ENCODE measurements at places on chromosomes 12 and 14. TPM values are rescaled to one million over a fixed set of nuclear protein-coding genes. Genes with fewer than 3 reads are reported as not detected.
A peak's percentile ranks its signal among the peaks of the same experiment; 100 is the strongest.

DNA sequence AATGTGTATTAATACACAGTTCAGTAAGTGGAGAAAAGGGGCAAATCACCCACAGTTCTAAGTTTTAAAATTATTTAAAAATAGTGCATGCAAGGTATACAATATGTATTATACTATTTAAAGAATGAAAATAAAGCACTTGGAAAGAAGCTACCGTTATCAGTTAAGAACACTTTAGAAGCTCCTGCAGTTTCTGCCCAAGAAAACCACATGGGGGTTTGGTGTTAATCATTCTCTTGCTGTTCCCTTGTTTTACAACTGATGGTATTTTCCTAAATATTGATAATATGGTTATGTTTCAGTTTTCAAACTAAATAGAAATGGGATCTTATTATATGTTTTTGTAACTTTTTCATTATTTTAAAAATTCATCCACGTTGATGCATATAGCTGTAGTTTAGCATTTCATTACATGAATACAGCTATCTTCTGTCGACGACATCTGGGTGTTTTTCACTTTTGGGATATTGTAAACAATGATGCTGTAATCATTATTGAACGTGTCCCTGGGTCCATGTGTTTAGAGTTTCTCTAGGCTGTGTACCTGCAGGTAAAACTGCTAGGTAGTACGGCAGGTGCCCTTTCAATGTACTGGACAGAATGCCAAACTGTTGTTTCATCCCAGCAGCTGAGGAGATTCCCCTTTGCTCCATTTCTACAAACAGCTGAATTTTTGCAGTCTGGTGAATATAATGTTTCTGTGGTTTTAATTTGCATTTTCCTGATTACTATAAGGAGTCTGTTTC, 64.1 kb downstream of the APPL2 start:
- no peaks in the 10 kb centered on the region for H3K27me3 ChIP-seq
- DNase-seq = no peak
- no peaks in the 10 kb centered on the region for H3K4me1 ChIP-seq
- no peak overlapping the region for H3K27ac ChIP-seq

GRCh38 chr14:60051721-60052221, 40.0 kb upstream of the PCNX4 start:
- H3K4me3 ChIP-seq = no peak overlapping the region
- no peaks in the 10 kb centered on the region for H3K36me3 ChIP-seq
- DNase-seq = no peak
- H3K27ac ChIP-seq = no peak overlapping the region
- H3K4me1 ChIP-seq = no peaks in the 10 kb centered on the region

- H3K4me3 ChIP-seq = no peak overlapping the region
- no peaks in the 10 kb centered on the region for H3K36me3 ChIP-seq
- H3K27me3 ChIP-seq = no peaks in the 10 kb centered on the region
- DNase-seq = no peak
- no peaks in the 10 kb centered on the region for H3K4me1 ChIP-seq
These were observed 11.2 kb upstream of the LRP1-AS start for GRCh38 chr12:57158665-57159064.

- no peak overlapping the region for H3K27ac ChIP-seq
- peak overlapping the region; percentile 80 for H3K4me3 ChIP-seq
- no peaks in the 10 kb centered on the region for H3K36me3 ChIP-seq
- H3K27me3 ChIP-seq = no peaks in the 10 kb centered on the region
- no peaks in the 10 kb centered on the region for H3K4me1 ChIP-seq
- DNase-seq = no peak
These were observed 498 bp downstream of the RACGAP1 start for GRCh38 chr12:50024805-50025186.

GRCh38 chr14:23123419-23123818, 4.4 kb upstream of the CEBPE start:
- no peaks in the 10 kb centered on the region for H3K27me3 ChIP-seq
- H3K4me3 ChIP-seq = no peak overlapping the region

GRCh38 chr12:13839365-13840336, 141.8 kb downstream of the GRIN2B start:
- no peak for DNase-seq
- H3K27ac ChIP-seq = no peak overlapping the region
- no peaks in the 10 kb centered on the region for H3K27me3 ChIP-seq
- H3K4me1 ChIP-seq = no peaks in the 10 kb centered on the region
- H3K4me3 ChIP-seq = no peak overlapping the region
- no peaks in the 10 kb centered on the region for H3K36me3 ChIP-seq

DNA sequence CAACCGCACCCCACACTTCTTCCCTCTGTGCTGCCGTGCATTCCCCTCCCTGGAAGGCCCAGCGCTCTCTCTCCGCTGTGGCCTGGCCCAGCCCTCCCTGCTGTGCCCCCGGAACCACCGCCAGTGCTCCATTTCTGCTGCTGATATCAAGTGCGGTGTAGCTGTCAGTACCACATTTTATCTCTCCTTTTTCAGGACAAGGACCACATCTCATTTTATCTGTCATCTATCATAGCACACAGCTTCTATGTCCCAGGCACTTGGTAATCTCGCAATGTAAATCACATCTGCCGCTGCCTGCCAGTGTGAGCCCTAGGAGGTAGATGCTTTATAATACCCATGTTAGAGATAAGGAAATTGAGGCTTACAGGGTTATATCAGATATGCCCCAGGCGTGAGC, 18.3 kb downstream of the IL31 start:
- no peaks in the 10 kb centered on the region for H3K27me3 ChIP-seq
- no peak overlapping the region for H3K4me3 ChIP-seq
- no peak for DNase-seq
- no peaks in the 10 kb centered on the region for H3K4me1 ChIP-seq

DNA sequence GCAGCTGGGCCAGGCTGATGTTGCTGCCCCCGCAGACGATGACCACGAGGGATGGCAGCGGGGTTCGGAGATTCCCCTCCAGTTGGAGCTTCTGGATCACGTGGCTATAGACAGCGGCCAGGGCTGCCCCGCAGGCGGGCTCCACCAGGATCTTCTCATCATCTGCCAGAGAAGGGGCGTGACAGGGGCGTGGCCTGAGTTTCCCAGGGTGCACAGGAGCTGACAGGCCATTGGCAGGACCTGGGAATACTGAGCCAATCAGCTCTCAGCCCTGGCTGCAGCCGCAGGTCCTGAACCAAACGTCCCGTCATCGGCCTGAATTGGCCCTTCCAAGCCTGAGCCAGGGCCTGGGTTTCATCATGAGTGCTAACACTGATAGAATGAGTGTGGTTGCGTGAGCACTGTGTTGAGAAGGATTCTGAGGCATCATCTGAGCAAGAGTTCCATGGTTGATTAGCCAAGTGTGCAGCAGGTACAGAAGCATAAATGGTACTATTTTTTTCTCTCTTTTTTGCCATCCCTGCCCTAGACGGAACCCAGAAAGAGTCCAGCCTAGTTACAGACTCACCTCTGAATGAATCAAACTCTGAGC, 10.6 kb downstream of the SDS start:
- no peaks in the 10 kb centered on the region for H3K36me3 ChIP-seq
- no peaks in the 10 kb centered on the region for H3K27me3 ChIP-seq
- no peak overlapping the region for H3K27ac ChIP-seq
- no peaks in the 10 kb centered on the region for H3K4me1 ChIP-seq
- peak; percentile 40 for DNase-seq

DNA sequence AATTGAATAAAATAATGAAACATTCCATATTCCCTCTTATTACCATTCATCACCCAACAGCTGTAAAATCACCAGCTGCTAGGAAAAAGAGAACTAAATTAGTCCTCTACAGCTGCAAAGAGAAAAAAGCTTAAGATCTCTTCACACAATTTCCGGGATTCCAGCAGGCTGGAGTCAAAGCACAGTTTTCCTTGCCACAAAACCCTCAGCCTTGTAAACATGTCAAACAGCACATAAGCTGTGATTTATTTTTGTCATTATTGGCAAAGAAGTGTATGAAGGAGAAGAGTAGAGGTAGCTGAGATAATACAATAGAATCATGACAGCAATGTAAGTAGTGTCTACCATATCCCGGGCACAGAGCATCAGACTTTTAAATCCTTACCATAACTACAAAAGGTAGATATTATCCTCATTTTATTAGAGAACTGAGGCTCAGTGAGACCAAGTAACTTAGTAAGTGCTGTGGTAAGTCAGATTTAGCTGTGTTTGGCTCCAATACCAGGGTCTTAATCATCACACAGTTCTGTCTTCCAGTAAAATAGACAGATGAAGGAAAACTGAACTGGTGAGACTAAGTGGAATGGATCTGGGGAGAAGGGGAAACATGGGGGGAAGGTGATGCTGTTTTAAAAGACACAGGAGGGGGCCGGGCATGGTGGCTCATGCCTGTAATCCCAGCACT, 57.3 kb downstream of the NTN4 start:
- no peaks in the 10 kb centered on the region for H3K36me3 ChIP-seq
- H3K4me1 ChIP-seq = peaks cover 9% of the 10 kb centered on the region
- DNase-seq = peak; percentile 32
- H3K27me3 ChIP-seq = no peaks in the 10 kb centered on the region
- H3K4me3 ChIP-seq = no peak overlapping the region

GRCh38 chr12:12327802-12328201, 22.2 kb downstream of the MANSC1 start:
- H3K4me1 ChIP-seq = no peaks in the 10 kb centered on the region
- no peak overlapping the region for H3K4me3 ChIP-seq
- H3K36me3 ChIP-seq = no peaks in the 10 kb centered on the region
- no peak overlapping the region for H3K27ac ChIP-seq
- DNase-seq = no peak

DNA sequence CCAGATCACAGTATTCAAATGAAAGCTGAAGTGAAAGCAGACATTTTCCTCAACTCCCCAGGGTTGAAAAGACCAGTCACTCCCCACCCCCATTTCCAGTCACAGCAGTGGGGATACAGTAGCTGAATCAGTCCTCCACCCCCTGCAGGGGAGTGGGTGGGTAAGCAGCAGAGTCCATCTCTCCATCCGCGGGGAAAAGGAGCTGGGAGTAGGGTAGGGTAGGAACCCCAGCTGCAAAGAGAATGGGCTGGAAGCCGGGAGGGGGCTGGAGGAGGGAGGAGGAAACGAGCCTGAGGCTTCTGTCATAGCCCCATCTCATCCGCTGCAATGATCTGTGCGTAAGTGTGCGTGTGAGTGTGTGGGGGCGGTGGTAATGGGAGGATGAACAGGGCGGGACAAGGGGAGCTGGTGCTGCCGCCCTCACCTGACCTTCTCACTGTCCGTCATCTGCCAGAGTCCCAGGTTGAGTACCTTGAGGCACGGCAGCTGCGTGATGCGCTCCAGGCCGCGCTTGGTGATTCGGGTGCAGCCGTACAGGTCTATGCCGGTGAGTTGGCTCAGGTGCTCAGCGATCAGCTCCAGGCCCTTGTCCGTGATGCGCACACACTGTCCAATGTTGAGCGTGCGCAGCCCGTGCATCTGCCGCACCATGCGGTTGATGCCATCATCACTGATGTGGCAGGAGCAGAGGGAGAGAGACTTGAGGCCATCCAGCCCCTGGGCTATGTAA, 1.8 kb downstream of the FBXL14 start:
- H3K4me1 ChIP-seq = peaks cover 18% of the 10 kb centered on the region
- no peak for DNase-seq

GRCh38 chr12:83185241-83185640, 498.5 kb downstream of the TMTC2 start:
- DNase-seq = no peak
- H3K4me1 ChIP-seq = no peaks in the 10 kb centered on the region
- no peak overlapping the region for H3K27ac ChIP-seq

- H3K27ac ChIP-seq = peak overlapping the region; percentile 75
- peak; percentile 94 for DNase-seq
- no peak overlapping the region for H3K4me3 ChIP-seq
- H3K27me3 ChIP-seq = no peaks in the 10 kb centered on the region
- no peaks in the 10 kb centered on the region for H3K36me3 ChIP-seq
These were observed 7.3 kb downstream of the SPRYD3 start for GRCh38 chr12:53071591-53072551.

DNA sequence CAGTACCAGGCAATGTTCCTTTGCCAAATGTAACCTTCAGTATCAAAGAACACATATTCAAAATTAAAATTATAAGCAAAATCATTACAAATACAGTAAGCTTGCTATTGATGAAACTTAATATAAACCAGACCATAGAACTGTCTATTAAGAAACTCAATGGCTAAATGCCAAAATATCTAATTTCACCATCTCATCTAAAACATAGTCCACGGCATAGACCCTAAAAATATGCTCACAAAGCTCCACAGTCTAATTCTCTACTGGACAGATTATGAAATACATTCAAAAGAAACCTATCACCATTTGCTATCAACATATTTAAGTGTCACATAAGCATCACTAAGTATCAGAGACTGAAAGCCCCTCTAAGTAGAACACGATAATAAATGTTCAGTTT, 25.2 kb downstream of the DUSP16 start:
- no peaks in the 10 kb centered on the region for H3K36me3 ChIP-seq
- H3K27me3 ChIP-seq = no peaks in the 10 kb centered on the region
- DNase-seq = no peak
- H3K27ac ChIP-seq = no peak overlapping the region

GRCh38 chr12:66405395-66405794, 103.1 kb downstream of the HELB start:
- H3K27ac ChIP-seq = no peak overlapping the region
- no peaks in the 10 kb centered on the region for H3K36me3 ChIP-seq
- no peaks in the 10 kb centered on the region for H3K4me1 ChIP-seq
- no peak for DNase-seq

GRCh38 chr14:24075485-24076301, 4.3 kb downstream of the CPNE6 start:
- no peaks in the 10 kb centered on the region for H3K27me3 ChIP-seq
- H3K4me3 ChIP-seq = no peak overlapping the region
- no peak for DNase-seq
- H3K27ac ChIP-seq = no peak overlapping the region
- no peaks in the 10 kb centered on the region for H3K4me1 ChIP-seq

DNA sequence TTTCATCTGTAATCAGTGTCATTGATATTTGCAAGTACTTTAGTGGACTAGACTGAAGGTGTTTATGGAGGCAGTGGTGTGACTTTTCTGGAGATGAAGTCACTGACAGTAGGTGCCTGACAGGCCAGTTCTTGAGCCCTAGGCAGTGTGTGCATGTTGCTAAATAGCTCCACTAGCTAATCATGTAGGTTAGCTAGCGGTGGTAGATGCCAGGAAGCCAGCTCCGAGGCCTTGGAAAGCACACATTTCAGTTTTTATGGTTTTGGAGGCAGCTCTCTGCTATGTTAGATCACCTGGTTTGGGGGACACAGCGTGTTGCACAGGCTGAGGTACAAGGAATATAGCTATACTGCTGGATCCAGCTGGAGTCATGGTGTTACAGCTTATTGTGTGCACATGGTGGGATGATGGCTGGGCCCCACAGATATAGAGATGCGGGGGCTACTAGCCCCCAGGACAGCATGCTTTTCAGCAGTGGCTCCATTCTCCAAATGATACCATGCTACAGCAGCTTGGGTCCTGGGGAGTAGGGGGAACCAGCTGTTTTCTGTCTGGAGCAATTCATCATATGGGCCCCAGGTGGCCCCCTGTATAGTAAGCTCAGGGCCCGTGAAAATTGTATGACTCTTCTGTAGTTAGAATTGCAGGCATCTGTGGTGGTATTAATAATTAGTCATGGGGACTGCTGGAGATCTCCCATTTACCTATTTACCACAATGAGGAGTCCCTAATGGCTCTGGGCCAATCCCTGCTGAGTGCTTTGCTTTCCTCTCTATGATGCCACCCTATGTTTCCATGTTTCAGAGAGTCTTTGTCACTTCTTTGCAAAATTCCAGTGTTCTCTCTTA, 367.2 kb upstream of the LMO3 start:
- no peaks in the 10 kb centered on the region for H3K4me1 ChIP-seq
- no peak for DNase-seq
- H3K27me3 ChIP-seq = no peaks in the 10 kb centered on the region
- no peak overlapping the region for H3K4me3 ChIP-seq
- H3K36me3 ChIP-seq = no peaks in the 10 kb centered on the region

RALGAPA1 gene
- total RNA-seq = 78.0 TPM

CEP83 gene
- total RNA-seq = 27.8 TPM

WNT5B gene
- 7.9 TPM for total RNA-seq

SLC39A2 gene
- 0.28 TPM for total RNA-seq

EFS gene
- total RNA-seq = 21.2 TPM

CDK4 gene
- 122 TPM for total RNA-seq

NKX2-1 gene
- total RNA-seq = not detected
